ENCODE measurements at places on chromosomes 4 and X.

DNA sequence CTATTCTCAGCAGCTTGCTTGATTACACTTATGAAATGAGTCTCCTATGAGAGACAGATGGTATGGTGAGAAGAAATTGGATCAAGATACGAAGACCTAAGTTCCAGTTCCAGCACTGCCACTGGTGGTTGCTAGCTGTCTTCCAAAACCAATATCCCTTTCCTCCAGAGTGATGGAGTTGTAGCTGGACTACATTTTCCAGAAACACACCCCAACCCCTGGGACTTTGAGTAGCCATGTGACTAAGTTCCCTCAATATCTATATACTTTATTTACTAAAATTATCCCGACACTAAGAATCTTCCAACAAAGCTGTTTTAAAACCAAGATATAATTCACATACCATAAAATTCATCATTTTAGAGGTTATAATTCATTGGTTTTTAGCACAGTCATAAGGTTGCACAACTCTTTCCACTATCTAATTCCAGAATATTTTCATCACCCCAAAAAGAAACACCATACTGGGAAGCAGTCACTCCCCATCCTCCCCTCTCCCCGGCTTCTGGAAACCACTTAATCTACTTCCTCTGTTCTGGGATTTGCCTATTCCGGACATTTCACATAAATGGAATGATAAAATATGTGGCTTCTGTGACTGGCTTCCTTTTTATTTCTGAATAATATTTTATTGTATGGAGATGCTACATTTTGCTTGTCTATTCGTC, 118.0 kb downstream of the MANBA start:
- no peak for DNase-seq

GRCh38 chrX:95318882-95319281, 1365.8 kb upstream of the DIAPH2 start:
- DNase-seq, result no peak

- no peak for DNase-seq
These were observed 52.8 kb downstream of the LRBA start for GRCh38 chr4:150962245-150962644.

GRCh38 chr4:107098401-107098800, 62.3 kb upstream of the DKK2 start:
- no peak for DNase-seq

Measured in activated CD4-positive, alpha-beta T cell treated with anti-CD3 and anti-CD28 coated beads, Interleukin-2, amount 50 U/mL, for 24 hours (primary cell).